ENCODE measurements at places on chromosomes 3 and 15.

DNA sequence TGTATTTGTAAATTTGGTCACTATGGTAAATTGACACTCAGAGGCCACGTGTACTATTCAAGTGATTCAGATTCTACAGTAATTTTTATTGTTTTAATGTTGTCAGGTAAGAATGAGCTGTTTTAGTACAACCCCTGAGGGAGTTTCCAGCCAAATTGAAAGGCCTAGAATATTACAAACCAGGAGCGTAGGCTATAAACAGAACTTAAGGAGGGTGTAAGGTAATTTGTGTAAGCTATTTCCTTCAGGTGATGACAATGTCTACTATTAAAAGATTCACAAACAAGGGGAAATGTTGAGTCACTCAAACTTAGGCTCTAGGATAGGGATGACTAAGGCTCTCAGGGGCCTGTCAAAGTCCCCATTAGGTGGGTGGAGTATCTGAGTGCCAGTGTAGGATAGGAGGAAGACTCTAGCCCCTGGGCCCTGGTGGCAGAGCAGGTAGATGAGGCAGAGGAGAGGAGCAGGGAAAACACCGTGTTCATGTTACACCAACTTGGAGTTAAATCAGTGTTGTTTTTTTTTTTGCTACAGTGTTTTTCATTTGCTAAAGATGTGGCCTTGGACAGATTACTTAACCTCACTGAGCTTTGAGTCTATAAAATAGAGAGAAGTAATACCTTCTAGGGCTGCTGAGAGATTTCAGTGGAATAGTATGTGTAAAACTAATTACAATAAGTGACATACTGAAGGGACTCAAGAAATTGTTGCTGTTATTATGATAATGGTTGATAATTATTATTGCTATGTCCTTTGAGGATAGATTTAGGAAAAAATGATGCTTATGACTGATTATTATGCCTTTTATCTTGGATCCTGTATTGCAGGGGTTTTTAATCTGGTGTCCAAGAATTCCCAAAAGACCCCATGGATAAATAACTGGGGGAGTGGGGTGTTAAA, 10.3 kb downstream of the TM4SF1 start:
- no peak for DNase-seq

- no peak for DNase-seq
Measured at GRCh38 chr3:29665688-29666087, 384.8 kb downstream of the RBMS3 start.

DNA sequence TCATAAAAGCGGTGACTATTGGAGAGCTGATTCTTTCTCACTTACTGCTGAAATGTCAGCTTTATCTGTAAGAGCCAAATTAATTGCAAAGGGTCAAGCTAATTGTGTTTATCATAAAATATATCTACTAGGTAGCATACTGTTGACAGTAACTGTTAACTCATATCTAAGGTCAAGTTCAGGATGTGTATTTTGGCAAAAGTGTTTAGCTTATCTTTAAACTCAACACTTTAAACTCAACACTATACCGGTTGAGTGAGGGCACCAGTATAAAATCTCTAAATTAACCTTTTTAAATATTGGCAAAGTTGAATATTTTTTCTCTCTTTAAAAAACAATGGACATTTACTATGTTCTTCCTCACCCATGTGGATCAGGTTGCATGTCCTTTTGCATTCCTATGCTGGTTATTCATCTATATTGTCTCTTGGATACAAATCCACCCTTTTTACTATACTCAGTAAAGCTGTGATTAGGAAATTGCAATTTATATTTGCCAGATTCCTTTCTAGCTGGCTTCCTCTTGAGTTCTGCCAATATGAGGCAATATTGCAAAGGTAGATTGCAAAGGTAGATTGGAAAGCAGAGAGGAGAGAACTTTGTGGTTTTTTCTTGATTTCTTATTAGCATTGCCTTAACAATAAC, 344.6 kb upstream of the DCBLD2 start:
- DNase-seq: no peak

- DNase-seq: no peak
Measured at GRCh38 chr15:25439369-25439836, 579 bp upstream of the UBE3A start.

Data from CD4-positive, alpha-beta T cell treated with Interleukin-21 for 1 hour (primary cell).